CD4-positive, alpha-beta T cell treated with Interleukin-4 for 1 hour (primary cell): ENCODE measurements at places on chromosomes 12 and 14.

DNA sequence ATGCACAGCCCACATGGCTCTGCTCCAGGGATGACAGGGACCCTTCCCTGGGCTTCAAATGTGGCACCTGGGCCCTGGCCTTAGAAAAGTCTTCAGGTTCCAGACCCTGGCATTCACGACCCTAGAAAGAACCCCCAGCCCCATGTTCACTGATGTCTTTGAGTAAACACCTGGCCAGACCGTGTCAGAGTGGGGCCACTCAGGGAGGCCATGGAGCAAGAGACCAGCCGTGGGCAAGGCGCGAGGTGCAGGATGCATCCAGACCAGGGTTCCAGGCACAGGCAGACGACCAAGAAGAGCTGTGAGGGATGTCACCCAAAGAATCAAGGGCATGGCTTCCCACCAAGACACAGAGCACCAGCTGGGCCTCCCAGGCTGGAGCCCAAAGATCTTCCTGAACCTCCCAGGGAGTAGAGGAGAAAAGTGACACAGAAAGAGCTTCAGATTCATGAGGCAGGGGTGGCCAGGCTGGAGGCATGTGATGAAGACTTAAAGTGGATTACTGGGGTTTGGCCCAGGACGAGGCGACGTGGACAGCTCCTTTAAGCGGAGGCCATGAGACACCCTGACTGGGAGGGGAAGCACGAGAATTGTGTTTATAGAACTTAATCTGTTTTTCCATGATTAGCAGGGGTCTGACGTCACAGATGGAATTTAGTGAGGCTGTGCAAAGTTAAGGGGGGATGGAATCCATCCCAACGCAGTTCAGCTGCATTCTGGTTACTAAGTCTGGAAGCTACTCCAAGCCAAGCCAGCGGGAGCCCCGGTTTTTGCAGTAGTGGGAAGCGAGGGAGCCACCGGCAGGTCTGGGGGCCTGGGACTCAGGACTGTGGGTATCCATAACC is 61.6 kb downstream of the ARL6IP4 start:
- DNase-seq: no peak

- DNase-seq: no peak
Observed at GRCh38 chr12:127501916-127502315, 765.1 kb upstream of the TMEM132C start.

GRCh38 chr14:69796797-69797500 is at the start of gene SLC10A1:
SLC10A1 (minus strand) TSS chr14:69797241; CDS start chr14:69797155, 86 bp downstream.
- DNase-seq: no peak

DNA sequence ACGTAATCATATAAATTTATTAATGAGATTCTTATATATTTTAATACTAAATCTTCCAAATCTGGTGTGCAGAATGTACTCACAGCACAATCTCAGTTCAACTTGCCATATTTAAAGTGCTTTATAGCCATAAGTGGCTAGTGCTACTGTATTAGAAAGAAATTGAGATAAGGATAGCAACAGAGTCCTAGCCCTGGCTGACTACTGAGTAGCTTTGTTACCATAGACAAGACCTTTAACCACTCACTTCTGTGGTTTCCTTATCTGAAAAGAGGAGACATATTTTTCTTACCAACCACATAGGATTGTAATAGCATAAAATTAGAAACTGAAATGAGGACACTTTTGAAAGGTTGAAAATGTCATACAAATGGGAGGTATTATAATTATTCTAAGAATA is 2.0 kb upstream of the CHURC1 start:
- no peak for DNase-seq

- DNase-seq: no peak
Observed at GRCh38 chr12:102374190-102374589, 106.2 kb downstream of the IGF1 start.

DNA sequence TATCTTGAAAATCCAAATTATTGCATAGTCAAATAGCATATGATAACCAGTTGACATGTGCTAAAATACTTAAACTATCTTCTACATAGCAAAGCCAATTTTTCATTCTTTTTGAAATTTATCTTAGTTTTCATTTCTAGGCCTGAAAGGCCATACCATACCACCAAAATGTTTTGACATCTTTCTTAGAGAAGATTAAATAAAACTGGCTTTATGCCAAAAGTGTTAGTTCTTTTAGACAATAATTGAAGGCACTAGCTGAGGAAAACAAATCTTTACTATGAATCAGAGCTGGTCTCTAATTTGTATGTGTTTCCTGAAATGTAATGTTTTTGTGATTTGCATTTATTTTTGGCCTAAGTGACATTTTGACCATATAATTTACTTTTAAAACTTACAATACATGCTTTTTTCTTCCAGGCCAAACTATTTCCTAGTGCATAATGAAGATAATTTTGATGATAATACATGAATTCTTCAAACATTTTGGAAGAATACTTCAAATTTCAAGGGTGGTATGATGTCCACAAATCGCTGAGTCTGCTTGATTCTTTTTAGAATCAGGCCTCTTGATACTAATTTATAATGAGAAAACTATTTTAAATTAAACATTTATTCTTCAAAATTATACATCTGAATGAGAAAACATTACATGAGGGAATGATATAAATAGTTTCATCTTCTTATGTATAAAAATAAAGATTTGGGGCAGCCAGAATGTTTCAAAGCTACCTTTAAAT is 6.5 kb upstream of the KCNMB4 start:
- DNase-seq: no peak

GRCh38 chr12:31589904-31590641 is 863 bp downstream of the DENND5B start:
- peak; percentile 28 for DNase-seq

- DNase-seq: no peak
Observed at GRCh38 chr12:108805136-108805535, 52.2 kb downstream of the SSH1 start.

- no peak for DNase-seq
Observed at GRCh38 chr14:100213587-100213955, 25.4 kb upstream of the YY1 start.

DNA sequence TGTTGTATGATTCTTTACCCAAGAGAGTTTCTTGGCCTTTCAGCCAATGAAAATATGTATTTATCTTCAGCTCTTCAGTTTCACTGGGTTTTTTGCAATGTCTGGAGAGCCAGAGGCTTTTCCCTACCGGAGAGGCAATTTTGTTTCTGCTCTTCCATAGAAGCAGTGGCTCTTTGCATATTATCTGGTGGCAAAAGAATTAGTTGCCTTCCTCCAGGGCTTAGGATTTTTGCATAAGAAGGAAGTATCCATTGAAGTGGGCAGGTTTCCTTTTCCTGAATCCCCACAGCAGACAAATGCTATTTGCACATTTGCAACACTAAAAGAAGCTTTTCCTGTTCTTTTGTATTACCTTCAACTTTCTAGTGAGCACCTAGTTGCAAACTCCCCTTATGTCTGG is 75.2 kb downstream of the NTS start:
- DNase-seq: no peak

DNA sequence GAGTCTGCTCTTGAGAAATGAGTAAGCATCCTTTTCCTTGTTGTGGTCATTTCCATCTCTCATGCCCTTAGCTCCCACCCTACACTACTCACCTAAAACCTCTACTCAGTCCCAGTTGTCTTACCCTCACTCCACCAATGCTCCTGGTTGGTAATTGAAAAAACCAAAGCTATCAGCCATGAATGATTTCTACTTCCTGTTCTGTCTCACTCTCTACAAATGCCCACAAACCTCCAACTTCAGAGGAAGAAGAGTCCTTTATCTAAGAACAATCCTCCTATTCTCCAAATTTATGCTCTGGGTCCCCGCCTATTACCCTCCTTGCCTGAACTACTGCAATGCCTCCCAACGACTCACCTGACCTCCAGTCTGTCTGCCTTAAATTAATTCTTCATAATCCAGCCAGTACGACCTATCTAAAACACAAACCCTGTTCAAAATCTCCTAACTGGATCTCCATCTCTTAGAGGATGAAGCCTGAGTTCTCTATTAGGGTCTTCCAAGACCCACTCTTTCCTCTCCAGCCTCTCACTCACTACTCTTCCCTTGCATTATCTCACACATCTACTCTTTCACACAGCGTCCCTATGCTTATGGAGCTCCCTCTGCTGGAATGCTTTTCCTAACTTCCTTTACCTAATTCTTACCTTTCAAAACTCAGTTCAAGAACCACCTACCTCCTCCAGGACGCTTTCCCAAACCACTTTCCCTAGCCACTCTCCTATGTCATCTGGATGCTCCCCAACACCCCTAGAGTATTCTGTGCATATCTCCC is 2.2 kb downstream of the DHRS1 start:
- DNase-seq: no peak

DNA sequence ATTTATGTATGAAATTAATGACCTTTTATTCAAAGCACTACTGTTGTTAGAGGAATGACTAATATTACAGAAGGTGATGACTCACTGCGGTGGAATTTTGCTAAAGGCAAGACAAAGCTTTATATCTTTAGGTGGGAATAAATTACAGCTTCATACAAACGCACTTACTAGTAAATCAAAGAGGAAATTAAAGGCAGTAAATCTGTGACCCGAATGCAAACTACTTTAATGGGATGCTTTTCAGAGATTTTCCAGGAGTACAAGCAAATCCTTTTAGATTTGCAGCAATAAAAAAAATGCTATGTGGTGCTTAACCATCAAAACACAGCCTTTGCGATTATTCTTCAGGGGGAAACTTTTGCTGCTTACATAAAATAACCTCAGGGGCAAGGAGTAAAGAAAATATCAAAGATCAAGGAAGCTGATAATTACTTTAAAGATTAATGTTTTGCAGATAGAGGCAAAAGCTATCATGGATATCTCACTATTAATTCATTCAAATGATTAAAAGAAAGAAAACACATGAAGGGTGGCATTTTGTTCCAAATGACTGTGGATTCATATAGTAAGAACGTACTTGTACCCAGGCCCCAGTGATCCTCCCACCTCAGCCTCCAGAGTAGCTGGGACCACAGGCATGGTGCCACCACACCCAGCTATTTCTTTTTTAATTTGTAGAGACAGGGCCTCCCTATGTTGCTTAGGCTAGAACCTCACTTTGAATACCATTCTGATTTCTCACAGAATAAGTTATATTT is 98.9 kb downstream of the DENND5B start:
- no peak for DNase-seq

GRCh38 chr12:53602176-53602864 is 23.9 kb downstream of the ATF7 start:
- DNase-seq: no peak

DNA sequence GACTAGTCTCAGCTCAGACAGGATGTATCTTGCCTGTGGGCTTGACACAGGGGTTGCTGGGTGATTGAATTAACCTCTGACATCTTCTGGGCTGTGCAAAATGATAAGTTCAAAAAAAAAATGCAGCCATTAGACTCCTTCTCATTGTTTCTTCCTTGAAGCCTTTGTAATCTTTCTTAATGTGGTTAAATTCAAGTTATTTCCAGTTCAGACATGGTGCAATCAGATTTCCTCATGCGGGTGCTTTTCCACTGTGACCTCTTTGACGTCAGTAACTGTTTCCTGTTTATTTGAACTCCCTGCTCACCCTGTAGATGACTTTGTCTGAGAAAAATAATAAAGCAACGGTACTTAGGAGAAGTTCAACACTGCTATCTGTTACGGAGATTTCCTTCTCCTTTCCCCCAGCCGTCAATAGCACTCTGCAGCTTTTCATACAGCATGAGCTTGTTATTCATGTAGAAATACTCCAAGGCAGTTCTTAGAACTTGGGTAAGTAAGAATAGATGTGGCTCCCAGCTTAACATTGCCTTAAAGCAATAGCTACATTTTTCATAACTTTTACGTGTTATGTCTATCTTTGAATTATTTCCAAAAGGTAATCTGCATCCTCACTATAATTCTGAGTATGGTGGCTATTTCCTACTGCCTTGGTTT is 155.5 kb downstream of the PRKCH start:
- DNase-seq: peak; percentile 94

DNA sequence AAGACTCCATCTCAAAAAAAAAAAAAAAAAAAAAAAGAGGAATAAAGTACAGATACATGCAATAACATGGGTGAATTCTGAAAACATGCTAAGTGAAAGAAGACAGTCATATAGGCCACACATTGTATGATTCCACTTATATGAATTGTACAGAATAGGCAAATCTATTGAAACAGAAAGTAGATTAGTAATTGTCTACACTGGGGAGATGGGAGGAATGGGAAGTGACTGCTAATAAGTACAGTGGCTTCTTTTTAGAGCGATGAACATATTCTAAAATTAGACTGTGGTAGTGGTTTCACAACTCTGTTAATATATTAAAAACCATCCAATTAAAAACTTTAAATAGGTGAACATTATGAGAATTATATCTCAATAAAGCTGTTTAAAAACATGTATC is 74.4 kb downstream of the ANKS1B start:
- DNase-seq: no peak

DNA sequence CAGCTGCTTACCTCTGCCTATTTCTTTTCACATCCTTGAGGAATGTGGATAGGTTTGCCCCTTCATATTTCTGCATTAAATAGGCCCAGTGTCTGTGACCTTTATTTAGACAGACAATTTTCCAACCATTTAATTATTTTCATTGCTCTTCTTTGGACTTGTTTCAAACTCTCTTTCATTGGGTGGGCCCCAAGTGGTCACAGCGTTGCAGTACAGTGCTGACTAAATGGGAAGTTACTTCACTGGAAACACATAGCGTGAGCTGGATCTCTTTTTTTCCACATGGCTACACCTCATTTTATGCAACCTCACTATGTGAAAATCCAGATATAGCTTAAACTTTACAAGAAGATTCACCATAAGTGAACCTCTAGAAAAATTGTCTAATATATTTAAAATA is 438.9 kb downstream of the ADAMTS20 start:
- no peak for DNase-seq

GRCh38 chr12:107884769-107885694 is 110.5 kb downstream of the ASCL4 start:
- peak; percentile 44 for DNase-seq

DNA sequence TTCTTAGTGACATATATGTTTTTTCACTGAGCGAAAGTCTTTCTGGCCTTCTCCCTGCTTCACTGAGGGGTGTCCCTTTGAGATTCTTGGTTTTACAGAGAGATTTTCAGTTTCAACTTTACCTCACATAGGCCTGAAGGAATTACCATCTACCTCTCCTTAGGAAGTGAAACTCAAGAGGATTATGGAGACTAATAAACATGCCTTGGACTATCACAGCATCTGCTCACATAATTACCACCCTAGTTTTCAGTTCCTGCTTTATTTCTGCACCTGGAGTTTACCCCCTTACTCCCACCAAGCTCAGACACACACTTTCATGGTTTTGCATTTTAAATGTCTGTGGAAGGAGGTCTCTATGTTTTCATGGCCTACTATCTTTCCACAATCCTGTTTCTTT is 118.3 kb upstream of the SCAF11 start:
- no peak for DNase-seq
